ENCODE measurements at places on chromosomes 11 and 22.

DNA sequence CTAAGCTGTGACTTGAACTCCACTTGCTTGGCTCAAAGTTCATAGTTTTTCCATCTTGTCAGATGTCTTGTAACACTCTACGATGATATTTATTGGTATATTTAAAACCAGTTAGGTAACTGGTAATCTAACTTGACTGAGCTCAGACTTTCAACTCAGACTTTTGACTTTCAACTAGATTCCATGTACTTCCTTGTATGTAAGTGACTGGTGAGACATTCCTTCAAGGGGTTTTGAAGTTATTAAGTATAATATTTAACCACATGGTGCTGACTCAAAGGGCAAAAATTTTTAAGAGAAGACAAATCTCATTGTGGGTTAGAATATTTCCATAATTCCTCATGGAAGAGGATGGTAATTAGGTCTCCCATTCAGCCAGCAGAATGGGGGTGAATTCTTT lies 631.3 kb upstream of the ANO5 start:
- DNase-seq, result no peak

GRCh38 chr11:119685111-119685746 lies 43.8 kb downstream of the NECTIN1 start:
- DNase-seq, result no peak

GRCh38 chr11:95299078-95299679 lies 68.2 kb upstream of the SESN3 start:
- DNase-seq, result peak; percentile 11

DNA sequence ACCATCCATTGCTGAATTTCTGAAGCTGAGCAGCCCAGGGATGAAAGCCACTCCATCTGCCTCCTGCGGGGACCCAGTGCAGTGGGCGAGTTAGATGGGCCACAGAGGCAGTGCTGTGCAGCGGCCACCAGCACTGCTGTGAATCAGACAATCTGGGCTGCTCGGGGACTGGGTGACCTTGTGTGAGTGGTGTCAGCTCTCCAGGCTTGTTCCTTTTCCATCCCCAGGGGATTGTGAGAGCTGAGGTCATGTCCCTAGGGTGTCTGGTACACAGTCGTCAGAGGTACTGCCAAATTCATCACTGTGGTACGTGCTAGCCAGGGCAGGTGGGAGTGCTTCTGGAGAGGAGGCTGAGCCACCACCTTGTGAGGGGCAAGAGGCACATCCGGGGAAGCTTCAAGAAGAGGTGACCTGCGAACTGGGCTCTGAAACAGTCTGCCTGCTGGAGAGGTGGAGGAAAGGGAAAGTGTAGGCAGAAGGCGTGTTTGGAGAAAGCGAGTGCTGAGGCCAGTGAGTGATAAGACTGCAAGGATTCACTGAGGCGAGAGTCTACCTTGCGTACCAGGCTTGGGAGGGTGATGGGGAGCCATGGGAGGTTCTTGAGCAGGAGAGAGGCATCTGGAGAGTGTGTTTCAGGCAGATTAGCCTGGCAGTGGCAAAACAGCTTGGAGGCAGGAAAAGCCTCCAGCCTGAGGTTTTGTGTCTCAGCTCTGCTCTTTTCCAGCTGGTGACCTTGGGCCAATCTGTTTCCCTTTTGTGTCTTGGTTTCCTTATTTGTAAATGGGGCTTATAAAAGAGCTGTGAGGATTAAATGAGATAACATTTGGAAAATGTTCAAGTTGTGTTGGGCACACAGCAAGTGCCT lies 22.7 kb downstream of the CACNA1I start:
- no peak for DNase-seq

- no peak for DNase-seq
Observed at GRCh38 chr22:47805394-47805935, 1043.0 kb downstream of the TBC1D22A start.

GRCh38 chr11:75673977-75674582 lies 5.2 kb upstream of the MAP6 start:
- DNase-seq, result no peak

GRCh38 chr11:36492724-36493304 lies 17.3 kb downstream of the TRAF6 start:
- no peak for DNase-seq

- DNase-seq, result no peak
Observed at GRCh38 chr11:63663809-63664208, 7.4 kb downstream of the ATL3 start.

GRCh38 chr22:44441401-44442185 lies 56.4 kb downstream of the RTL6 start:
- DNase-seq, result no peak

DNA sequence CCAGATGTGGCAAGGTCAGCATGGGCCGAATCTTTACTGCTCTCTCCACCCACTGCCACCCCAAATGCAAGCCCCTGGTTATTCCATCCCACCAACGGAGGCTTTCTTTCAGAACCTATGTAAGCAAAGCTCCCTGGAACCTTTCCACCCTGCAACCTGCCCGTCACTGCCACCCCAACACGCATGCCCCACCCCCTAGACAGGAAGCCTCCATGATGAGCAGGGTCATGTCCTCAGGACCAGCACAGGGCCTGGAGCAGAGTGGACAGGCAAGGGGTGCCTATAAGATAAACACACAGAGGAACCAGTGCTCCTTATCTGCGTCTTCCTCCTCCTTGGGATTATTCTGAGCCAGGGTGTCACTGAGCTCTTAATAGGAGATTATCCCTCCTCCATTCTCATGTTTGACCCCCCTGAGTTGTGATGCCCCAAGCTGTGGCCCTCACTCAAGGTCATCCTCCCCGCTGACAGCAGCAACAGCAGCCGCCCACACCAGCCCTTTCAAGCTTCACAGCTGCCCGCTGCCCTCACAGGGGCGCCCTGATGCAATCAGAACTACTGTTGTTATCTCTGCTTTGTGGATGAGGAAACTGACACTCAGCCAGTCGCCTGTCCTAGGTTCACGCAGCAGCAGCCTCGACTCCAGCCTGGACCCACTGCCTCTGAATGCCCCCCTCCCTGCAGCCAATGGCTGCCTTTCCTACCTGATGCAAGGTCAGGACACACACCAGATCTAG lies 647.3 kb downstream of the TBC1D22A start:
- no peak for DNase-seq

DNA sequence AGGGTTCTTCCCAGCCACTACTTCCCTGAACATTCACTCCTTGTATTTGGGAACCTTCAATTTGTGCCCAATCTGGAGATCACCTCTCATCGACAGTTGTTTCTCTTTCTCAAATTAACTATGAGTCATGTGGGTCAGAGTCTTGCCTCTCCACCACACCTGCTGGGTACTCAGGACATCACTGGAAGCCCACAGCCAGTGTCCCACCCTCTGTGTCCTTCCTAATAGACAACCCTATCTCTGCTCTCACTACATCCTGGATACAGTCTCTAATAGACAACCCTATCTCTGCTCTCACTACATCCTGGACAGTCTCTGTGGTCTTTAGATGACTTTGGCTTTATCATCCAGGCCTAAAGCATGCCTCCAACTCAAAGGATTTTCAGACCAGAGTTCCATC lies 70.1 kb downstream of the ARL14EP start:
- DNase-seq, result no peak

GRCh38 chr11:128530118-128531074 lies 57.0 kb downstream of the ETS1 start:
- DNase-seq, result no peak

- DNase-seq, result no peak
Observed at GRCh38 chr11:61959678-61960077, 7.8 kb downstream of the FTH1 start.

DNA sequence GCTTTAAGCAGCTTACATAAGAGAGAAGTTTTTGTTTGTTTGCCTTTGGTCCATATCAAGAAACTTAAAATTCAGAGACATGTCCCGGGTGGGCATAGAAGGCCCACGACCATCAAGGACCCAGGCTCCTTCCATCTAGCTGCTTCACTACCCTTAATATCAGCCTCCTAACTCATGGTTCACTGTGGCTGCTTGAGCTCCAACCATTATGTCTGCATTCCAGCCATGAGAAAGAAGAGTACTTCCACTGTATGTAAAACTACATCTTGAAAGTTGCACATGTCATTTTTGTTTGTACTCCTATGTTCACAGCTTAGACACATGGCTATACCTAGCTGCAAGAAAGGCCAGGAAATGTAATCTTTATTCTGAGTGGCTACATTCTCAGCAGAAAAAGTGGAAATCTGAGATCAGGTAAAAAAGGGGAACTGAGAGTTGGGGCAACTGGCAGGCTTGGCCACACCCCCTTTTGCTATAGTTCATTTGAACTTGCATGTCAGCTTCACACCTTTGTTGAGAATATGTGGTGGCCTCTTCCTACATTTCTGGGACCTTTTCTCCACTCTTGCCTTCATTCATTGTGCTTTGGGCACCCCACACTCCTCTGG lies 81.3 kb upstream of the TP53I11 start:
- no peak for DNase-seq

GRCh38 chr11:105219269-105219668 lies 79.7 kb upstream of the CARD18 start:
- no peak for DNase-seq

DNA sequence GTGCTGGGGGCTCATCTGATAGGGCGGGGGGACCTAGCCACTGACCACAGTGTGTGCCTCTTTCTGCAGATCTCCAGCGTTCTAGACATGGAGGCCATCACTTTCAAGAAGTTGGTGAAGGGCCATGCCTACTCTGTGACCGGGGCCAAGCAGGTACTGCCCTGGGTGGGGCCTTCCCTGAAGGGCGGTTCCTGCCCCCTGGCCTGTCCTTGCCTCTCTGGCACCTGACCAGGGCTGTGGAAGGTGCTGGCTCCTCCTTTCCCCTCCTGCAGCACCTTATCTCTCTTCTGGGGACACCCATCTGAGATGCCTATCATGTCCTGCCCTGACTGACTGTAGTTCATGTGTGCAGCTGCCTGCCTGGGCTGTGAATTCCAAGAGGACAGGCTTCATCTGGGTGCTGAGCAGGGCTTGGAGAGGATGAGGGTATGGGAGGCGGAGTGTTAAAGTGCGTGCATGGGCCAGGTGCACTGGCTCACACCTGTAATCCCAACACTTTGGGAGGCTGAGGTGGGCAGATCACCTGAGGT lies 5.5 kb downstream of the CAPN1 start:
- DNase-seq, result no peak

- DNase-seq, result no peak
Observed at GRCh38 chr22:46774253-46774979, 12.0 kb downstream of the TBC1D22A start.

DNA sequence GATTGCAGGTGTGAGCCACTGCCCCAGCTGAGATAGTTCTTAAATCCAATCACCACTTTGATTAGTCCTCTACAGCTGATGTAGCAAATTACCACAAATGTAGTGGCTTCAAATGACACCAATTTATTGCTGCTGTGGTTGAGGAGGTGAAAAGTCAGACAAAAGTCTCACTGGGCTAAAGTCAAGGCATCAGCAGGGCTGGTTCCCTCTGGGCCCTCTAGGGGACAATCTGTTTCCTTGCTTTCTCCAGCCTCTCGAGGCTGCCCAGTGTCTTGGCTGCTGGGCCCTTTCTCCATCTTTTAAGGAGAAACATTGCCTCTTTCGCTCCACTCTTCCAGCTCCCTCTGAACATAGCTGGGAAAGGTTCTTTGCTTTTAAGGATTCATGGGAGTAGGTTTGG lies 50.5 kb upstream of the SHANK2 start:
- DNase-seq, result no peak
